CD4-positive, alpha-beta T cell treated with Interleukin-4 for 4 hours (primary cell): ENCODE measurements at places on chromosomes 5 and 9.
A peak's percentile ranks its signal among the peaks of the same experiment; 100 is the strongest.

DNA sequence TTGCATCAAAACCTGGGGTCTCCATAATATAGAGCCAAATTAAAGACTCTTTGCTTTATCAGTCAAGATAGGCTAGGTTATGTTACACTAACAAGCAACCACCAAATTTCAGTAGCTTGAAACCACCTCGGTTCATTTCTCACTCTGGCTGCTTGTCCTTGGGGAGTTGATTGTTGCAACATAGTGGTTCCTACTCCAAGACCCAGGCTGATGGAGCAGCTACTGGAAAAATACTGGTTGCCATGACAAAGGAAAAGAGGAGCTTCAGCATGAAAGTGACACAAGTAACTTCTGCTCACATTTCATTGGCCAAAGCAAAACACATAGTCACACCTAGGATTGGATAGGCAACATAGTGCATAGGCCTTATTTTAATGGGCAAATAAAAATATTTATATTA lies 18.5 kb upstream of the RCL1 start:
- no peak for DNase-seq

- no peak for DNase-seq
Observed at GRCh38 chr9:1721196-1721595, 294.0 kb upstream of the SMARCA2 start.

GRCh38 chr5:178389026-178389729 lies 156.6 kb upstream of the PHYKPL start:
- no peak for DNase-seq

DNA sequence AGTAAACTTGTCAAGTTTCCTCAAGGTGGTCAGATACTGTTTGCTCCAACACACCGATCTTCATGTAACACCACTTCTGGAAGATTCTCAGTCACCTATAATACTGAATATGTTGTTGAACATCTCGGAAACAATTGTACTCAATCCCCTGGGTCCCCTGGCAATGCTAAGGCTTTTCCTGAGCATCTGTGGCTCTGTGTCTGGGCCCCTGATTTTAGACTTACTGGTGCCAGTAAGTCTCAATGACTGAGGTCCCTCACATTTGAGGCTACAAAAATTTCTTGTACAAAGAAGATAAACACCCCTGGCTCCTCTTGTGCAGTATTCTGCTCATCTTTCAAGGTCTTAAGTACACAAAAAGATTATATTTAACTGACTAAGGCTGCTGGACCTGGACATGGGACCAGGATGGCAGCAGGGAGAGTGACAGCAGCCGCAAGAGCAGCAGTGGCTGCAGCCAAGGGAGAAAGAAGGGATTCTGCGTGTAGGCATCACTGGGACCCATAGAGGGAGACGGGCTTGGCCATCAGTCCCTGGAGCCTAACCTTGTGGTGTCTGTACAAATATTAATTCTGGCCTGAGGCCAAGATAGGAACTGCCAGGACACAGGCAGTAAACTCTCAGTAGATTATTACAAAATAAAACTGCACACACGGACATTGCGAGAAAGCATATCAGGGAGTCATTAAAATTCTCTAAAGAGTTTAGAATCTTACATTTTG lies 49.0 kb upstream of the TNPO1 start:
- no peak for DNase-seq

DNA sequence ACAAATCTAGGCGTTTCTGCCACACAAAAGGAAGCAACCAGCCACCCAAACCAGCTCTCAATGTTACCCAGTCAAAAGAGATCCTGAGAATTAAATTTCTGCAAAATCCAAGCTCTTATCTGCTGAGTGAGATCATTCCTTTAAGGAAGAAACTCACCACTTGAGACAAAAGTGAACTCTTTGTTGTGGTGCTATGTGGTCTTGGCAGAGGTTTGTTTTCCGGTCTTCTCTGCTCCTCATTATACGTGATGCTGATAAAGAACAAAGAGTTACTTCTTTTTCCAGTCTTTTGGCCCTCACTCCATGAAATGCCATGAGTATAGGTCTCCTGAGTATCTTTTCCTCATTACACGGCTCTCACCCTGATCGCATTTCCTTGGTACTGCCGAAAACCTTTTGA lies 82.1 kb downstream of the PRKACG start:
- no peak for DNase-seq

GRCh38 chr5:150402901-150403342 lies 9.8 kb downstream of the CD74 start:
- no peak for DNase-seq

- DNase-seq = peak; percentile 79
Observed at GRCh38 chr9:97237951-97238889, 69.2 kb upstream of the CCDC180 start.

- no peak for DNase-seq
Observed at GRCh38 chr5:63495225-63495624, 467.0 kb downstream of the HTR1A start.

DNA sequence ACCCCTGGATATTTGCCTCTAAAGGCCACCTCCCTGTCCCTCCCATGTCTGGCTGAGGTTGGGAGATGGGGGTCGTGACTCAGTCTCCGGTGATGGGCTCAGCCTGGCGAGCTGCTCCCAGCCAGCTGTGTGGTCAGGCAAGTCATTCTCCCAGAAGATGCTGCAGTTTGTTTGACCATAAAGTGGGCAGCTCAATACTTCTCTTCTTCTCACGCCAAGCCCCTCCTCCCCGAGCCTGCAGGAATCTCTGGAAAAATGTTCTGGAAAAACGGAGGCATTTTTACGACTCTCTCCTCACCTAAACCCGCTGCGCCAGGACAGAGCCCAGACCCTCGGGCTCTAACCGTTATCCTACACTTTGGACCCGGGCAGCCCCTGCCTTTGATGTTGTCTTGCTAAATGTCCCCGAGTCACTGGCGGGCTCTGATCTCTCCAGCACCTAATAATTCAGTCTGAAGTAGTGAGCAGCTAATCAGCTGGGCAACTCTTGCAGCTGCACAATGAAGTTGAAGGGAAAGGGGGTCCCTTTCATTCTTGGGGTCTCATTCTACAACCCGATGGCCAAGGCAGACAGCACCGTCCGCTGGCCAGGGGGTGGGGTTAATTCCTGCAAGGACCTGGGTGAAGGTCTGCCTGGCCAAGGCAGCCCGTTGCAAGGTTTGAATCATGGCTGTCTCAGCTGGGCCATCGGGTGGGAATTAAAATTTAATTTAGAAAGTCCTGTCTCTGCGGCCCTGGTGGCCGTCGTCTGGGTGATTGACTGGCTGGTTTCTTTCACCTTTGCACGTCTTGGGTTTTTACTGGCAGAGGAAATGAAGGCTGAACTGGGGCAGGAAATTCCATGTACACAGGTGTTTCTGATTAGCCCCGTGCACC lies 12.3 kb downstream of the DCANP1 start:
- DNase-seq = no peak

- DNase-seq = no peak
Observed at GRCh38 chr5:95900383-95900958, 61.2 kb downstream of the ELL2 start.

GRCh38 chr9:68508547-68508946 lies 32.1 kb downstream of the TMEM252 start:
- no peak for DNase-seq

GRCh38 chr9:87714819-87715218 lies 11.1 kb upstream of the CTSL start:
- no peak for DNase-seq

GRCh38 chr5:110055302-110055701 lies 365.6 kb downstream of the MAN2A1 start:
- no peak for DNase-seq

DNA sequence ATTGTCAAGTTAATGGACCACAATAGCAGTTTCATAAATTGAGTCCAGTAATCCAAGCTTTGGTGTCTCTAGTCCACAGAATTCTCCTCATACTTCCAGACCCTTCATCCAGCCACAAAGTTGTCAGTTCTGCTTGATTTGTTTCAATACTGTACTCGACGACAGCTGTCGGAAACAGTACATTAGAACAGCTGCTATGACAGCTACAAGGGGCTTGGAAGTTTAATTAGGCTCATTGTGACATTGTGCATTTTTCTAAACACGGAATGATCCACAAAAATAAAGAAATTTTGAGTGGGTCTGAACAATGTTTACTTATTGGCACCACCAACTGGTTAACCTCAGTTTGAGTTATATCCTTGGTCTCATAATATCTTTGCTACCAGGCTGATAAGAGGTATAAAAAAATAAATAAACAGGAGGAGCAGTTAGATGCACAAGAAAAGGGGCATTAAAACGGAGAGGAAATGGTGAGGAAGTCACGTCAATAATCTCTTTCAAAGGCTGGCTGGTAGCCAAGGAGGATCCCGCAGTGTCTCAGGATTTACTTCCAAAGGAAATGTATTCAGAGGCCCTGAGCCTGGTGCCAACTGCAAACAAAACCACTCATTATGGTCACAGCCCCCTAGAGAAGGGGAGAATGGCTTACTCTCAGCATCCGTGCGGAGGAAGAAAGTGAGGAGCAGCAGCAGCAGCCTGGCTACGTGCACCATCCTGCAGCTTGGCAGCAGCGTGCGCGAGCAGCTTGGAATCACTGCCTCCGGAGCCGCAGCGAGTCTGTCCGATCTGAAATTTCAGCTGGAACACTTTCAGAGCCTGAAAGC lies 933.8 kb upstream of the DMAC1 start:
- DNase-seq = no peak

GRCh38 chr5:130992095-130992494 lies 173.0 kb downstream of the HINT1 start:
- DNase-seq = no peak

DNA sequence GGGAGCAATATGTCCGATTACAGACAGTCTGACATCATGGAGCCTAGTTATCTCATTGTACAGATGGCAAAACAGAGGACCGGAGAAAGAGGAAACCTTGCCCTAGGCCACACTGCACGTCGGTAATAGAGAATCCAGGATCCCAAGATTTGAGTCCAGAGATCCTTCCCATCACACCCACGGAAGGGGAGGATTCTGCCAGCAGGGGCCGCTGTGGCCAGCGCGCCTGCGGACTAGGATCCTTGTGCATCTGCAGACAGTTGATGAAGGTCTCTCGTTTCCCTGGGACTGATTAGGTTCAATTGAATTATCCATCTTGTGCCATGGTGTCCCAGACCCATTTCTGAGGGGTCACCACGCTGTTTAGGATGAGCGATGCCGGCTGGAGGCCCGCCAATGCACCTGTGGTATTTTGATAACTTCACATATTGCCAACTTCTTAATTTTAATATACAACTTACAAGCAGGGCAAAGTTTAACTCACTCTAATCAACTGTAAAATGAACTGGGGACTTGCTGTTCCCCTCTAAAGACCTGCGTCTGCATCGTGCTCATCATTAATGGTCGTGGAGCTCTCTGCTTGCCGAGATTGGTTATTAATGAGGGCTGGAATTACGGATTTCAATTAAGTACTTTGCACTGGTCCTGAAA lies 592.7 kb upstream of the BRINP1 start:
- DNase-seq = no peak

DNA sequence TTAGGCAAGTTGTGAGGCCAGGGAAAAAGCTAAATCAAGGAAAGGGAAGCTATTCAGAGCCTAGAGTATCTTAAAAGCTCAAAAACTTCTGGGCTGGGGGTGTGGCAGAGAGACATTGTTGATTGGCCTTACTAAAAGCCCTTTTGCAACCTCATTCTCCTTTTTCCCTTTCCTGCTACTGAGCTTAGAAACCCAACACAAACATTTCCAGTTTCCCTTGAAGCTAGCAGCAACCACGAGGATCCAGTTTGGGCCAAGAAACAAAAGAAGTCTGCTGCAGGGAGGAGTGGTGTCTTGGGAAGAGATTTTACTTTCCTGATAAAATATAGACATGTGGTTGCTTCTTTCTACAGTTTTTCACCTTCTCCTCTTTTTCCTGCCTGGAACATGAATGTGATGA lies 135.5 kb upstream of the KLF9 start:
- DNase-seq = no peak

- DNase-seq = no peak
Observed at GRCh38 chr5:173997331-173997730, 8.4 kb downstream of the C5orf47 start.

GRCh38 chr5:42614509-42614908 lies 142.1 kb upstream of the CCDC152 start:
- no peak for DNase-seq

DNA sequence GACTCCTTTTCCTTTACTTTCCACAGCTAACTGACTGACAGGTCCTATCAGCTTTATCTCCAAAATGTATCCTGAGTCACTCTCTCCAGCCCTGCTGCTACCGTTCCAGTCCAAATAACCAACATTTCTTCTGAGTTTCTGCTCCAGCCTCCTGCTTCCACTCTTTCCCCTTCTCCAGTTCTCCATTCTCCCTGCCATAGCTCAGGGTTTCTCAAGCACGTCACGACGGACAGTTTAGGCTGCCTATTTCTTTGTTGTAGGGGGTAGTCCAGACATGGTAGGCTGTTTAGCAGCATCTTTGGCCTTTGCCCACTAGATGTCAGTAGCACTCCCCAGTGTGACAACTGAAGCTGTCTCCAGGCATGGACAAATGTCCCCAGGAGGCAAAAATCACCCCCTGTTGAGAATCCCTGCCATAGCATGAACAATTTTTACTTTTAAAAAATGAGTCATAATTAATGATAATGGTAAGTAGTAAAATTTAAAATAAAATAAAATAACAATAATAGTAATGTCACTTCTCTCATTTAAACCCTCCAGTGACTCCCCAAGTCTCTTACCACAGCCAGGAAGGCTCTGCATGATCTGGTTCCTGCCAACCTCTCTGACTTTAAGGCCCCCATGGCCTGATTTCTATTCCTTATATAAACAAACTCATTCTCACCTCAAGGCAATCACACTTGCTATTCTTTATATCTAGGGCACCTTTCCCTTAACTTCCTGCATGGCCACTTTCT lies 105.4 kb upstream of the FER start:
- DNase-seq = peak; percentile 52

DNA sequence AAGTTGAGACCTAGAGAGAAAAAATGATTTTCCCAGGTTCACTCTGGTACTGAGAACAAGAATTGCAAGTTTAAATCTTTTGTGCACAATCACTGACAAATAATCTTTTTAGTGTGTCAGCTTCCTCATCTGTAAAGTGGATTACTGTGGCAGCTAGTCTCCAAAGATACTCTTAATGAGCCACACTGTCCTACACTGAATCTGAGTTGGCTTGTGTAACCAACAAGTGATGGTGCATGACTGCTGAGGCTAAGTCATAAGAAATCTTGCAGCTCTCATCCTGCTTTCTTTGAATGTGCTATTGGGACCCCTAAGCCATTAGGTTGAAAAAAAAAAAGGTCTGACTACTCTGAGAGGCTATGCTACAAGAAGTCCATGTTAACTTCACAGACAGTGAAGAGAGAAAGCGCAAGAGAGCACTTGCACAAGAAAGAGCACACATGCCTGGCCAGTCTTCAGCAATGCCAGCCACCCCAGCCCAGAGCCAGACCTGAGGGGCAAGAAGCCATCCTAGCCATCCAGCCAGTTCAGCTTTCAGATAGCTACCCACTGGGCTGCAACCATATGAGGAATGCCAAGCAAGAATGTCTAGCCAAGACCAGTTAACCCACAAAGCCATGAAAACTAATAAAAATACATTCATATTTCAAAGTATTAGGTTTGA lies 419.4 kb downstream of the RAB3C start:
- DNase-seq = no peak

- DNase-seq = no peak
Observed at GRCh38 chr9:105246656-105247173, 2.3 kb downstream of the SLC44A1 start.

GRCh38 chr9:136613824-136614371 lies 48.8 kb upstream of the EGFL7 start:
- no peak for DNase-seq

GRCh38 chr5:2897276-2897961 lies 145.9 kb upstream of the IRX2 start:
- no peak for DNase-seq

- no peak for DNase-seq
Observed at GRCh38 chr5:167671176-167671575, 620.3 kb upstream of the WWC1 start.

- DNase-seq = no peak
Observed at GRCh38 chr5:54194318-54194717, 116.1 kb downstream of the ARL15 start.

GRCh38 chr9:108867116-108867515 lies 5.0 kb downstream of the ACTL7A start:
- DNase-seq = no peak
